Activated CD4-positive, alpha-beta memory T cell treated with anti-CD3 and anti-CD28 coated beads for 36 hours (primary cell): ENCODE measurements at places on chromosomes 11 and 22.
A peak's percentile ranks its signal among the peaks of the same experiment; 100 is the strongest.

DNA sequence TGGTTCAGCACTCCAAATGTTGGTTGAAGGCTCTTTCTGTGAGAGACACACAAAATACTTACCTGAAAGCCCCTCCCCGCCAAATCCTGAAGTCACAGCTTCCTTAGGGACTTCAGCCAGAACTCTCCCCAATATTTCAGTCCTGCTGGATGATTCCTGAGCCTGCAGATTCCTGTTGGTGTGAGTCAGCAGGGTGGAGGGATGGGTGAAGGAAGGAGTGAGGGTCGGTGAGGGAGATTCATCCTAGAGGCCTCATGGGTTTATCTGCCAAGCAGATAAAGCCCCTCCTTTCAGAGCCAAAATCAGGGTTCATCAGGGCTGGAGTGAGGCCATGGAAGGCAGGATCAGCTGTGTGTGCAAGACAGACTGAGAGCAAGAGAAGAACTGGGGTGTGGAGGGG, 37.9 kb downstream of the SMIM38 start:
- no peak overlapping the region for H3K4me3 ChIP-seq
- peaks cover 3% of the 10 kb centered on the region for H3K4me1 ChIP-seq
- DNase-seq: no peak
- H3K27ac ChIP-seq: no peak overlapping the region

GRCh38 chr11:125968354-125968753, 22.5 kb downstream of the VSIG10L2 start:
- H3K4me1 ChIP-seq: no peaks in the 10 kb centered on the region
- no peak overlapping the region for H3K4me3 ChIP-seq
- H3K27me3 ChIP-seq: no peaks in the 10 kb centered on the region
- peaks cover 3% of the 10 kb centered on the region for H3K36me3 ChIP-seq

- no peak overlapping the region for H3K4me3 ChIP-seq
- no peak for DNase-seq
- no peak overlapping the region for H3K27ac ChIP-seq
- peaks cover 5% of the 10 kb centered on the region for H3K27me3 ChIP-seq
Observed at GRCh38 chr22:25942115-25942855, 200.3 kb downstream of the MYO18B start.

DNA sequence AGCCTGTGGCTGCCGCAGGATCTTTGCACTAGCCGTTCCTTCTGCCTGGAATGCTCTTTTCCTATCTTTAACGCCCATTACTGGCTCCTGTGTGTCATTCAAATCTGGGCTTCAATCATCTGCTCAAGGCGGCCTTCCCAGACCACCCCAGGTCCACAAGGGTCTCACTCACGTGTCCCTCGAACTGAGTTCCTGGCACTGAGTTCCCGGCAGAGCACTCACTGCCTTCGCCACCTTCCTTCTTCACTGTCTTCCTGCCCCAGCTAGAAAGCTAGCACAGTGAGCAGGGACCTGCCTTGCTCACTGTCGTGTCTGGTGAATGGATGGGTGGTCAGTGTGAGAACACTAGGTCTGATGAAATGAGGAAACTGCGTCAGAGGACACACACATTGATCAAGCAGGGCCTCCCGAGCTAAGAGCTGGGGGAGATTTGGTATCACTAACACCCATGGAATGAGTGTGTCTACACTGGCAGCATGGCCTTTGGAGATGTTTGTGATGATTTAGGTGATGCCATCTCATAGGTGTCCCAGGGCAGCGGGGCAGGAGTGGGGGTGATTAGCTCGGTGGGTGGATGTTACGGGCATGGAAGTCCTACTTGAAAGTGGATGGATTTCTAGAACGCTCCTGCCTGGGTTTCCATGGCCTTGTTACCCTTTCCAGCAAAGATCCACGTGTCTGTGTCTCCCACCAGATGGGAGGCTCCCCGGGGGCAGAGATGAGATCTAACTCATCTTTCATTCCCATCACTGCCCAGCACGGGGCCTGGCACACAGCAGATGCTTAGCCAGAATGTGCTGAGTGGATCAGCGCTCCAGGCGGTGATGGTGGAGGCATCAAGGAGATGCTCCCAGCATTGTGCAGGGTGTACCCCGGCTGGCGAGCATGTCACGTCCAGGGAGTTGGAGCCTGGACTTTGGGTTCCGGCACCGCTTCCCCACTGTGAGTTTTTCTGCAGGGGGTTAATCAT, 64.5 kb downstream of the SHISAL1 start:
- peak; percentile 5 for DNase-seq
- no peak overlapping the region for H3K27ac ChIP-seq
- no peaks in the 10 kb centered on the region for H3K36me3 ChIP-seq
- no peaks in the 10 kb centered on the region for H3K4me1 ChIP-seq
- H3K4me3 ChIP-seq: no peak overlapping the region
- peaks cover 26% of the 10 kb centered on the region for H3K27me3 ChIP-seq

- H3K4me1 ChIP-seq: no peaks in the 10 kb centered on the region
- H3K4me3 ChIP-seq: no peak overlapping the region
- peaks cover 2% of the 10 kb centered on the region for H3K27me3 ChIP-seq
- no peak overlapping the region for H3K27ac ChIP-seq
- H3K36me3 ChIP-seq: no peaks in the 10 kb centered on the region
- DNase-seq: no peak
Observed at GRCh38 chr11:76734456-76735420, 48.4 kb upstream of the TSKU start.

GRCh38 chr11:128052912-128053641, 534.3 kb downstream of the ETS1 start:
- no peaks in the 10 kb centered on the region for H3K27me3 ChIP-seq
- H3K27ac ChIP-seq: peak overlapping the region; percentile 94
- DNase-seq: no peak
- H3K36me3 ChIP-seq: no peaks in the 10 kb centered on the region
- H3K4me1 ChIP-seq: peaks cover 67% of the 10 kb centered on the region

DNA sequence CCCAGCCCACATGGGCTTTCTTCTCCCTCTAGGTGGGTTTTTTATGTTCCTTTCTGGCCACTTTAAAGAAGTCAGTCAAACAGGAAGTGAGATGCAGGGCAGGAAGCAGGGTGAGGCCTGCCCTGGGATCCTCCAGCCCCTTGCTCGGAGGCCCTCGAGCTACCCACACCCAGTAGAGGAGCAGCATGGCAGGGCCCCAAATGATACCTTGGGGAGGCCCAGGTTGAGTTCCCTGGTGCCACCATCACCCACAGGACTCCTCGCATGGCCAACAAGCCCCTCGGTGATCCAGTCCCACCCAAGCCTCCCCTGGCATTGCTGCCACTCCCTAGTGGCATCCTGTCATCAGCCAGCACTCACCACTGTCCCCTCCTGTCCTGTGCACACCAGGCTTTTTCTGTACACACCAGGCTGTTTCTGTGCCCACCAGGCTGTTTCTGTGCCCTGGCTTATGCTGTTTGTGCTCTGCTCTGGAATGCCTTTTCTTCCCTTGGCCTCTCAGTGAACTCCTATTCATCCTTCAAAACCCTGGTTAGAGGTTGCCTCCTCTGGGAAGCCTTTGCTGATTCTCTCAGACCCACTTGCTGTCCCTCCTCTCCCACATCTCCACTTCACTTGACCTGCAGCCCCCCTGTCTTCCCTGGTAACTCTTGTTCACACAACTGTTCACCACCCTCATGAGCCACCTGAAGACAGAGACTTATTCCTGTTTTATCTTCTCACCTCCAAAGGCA, 3.1 kb upstream of the PTGDR2 start:
- no peaks in the 10 kb centered on the region for H3K27me3 ChIP-seq
- DNase-seq: no peak
- H3K4me1 ChIP-seq: peaks cover 15% of the 10 kb centered on the region
- peaks cover under 1% of the 10 kb centered on the region for H3K36me3 ChIP-seq

DNA sequence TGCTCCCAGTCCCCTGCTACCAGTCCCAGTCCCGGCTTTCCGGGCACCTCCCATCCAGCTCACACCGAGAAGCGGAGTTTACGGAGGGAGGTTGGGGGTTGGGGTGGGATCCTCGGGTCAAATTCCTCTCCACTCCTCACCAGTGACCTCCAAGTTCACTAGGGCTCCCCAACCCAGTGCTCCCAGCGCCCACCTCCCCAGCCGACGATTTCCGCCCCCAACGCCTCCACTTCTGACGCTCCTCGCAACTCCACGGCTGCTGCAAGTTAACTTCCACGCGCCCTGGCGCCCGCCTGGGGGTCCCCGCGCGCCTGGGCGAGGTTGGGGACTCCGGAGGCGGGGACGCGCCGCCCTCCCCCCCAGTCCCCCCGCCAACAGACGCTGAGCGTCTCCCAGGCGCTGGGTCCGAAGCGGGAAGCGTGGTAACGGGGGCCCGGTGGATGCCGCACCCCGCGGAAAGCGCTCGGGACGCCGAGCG, 526 bp downstream of the TPST2 start:
- peaks cover 61% of the 10 kb centered on the region for H3K4me1 ChIP-seq
- H3K4me3 ChIP-seq: peak overlapping the region; percentile 86
- peak overlapping the region; percentile 56 for H3K27ac ChIP-seq
- H3K27me3 ChIP-seq: no peaks in the 10 kb centered on the region

DNA sequence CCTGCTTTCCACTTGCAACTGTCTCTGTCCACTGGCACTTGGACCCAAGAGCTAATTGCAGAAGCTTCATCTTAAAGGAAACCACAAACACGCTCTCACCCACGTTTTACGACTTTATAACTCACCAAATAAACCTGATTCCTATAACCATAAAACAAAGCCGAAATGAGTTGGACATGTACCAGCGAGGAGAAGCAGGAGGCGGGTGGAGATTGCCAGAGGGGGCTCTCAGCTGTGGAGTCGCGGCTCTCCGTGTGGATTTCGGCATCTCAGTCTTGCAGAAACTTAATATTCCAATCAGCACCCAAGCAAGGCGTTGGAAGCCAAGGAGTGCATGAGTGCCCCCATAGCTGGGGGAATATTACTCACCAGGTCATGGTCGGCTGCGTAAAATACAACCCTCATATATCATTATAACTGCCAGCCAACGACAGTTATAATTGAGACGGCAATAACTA, 483.6 kb downstream of the MN1 start:
- H3K27me3 ChIP-seq: peaks cover 25% of the 10 kb centered on the region
- H3K36me3 ChIP-seq: no peaks in the 10 kb centered on the region
- no peak overlapping the region for H3K27ac ChIP-seq
- no peak for DNase-seq

GRCh38 chr11:81960443-81960842, 773.2 kb downstream of the FAM181B start:
- H3K27ac ChIP-seq: no peak overlapping the region
- H3K27me3 ChIP-seq: no peaks in the 10 kb centered on the region
- DNase-seq: no peak
- H3K4me3 ChIP-seq: no peak overlapping the region

DNA sequence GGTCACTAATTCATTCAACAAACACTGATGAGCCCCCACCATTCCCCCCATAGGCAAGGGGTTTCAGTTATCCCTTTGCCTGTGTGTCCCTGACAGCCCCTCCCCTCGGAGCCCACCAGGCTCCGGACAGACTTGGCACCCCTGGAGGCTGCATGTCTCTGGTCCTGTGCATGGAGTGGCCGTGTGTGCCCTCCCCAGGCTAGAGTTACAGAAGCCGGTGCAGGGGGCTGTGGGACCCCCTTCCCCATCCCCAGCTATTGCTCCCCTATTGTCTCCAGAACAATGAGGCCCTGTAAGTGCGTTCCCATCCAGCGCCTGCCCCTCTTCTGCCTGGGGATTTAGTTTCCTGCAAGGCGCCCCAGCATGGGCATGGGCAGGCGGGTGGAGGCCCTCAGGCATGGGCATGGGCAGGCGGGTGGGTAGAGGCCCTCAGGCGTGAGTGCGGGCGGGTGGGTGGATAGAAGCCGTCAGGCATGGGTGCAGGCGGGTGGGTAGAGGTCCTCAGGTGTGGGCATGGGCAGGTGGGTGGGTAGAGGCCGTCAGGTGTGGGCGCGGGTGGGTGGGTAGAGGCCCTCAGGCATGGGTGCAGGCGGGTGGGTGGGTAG, 1.5 kb downstream of the MUC2 start:
- peaks cover 2% of the 10 kb centered on the region for H3K27me3 ChIP-seq
- H3K27ac ChIP-seq: no peak overlapping the region
- H3K4me3 ChIP-seq: no peak overlapping the region
- DNase-seq: peak; percentile 3
- H3K36me3 ChIP-seq: no peaks in the 10 kb centered on the region

- H3K27me3 ChIP-seq: peaks cover 5% of the 10 kb centered on the region
- no peak overlapping the region for H3K27ac ChIP-seq
- no peak overlapping the region for H3K4me3 ChIP-seq
- no peak for DNase-seq
- H3K36me3 ChIP-seq: no peaks in the 10 kb centered on the region
- peaks cover 7% of the 10 kb centered on the region for H3K4me1 ChIP-seq
Observed at GRCh38 chr11:69645801-69646492, 5.0 kb downstream of the CCND1 start.

DNA sequence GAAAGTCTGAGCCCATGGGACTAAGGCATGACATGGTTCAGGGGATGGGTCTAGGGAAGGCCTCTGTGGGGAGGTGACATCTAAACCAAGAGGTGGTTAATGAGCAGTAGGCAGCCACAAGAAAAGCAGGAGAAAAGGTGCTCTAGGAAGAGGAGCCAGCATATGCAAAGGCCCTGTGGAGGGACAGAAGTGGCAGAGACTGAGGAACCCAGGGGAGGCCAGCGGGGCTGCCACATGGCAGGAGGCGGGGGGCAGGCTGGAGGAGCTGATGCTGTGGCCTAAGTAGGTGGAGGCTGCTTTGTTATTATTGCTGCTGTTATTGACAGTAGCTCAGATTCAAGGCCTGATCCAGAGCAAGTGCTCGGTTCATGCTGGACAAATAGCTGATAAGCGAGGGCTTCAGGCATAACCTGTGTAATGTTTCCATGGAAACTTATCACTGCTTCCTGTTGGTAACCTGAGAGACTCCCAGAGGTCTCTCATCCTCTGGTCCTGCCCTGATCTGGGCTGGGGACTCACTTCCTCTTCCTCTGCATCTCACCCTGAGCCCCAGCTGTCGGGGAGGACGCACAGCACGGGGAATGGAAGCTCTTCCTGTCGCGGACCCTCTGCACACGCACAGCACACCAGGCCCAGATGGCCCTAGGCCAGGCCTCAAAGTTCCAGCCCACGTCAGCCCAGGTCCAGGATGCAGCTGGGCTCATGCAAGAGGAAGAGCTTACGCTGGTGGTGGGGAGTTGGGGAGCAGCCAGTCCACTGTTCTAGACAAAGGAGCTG, 75.2 kb upstream of the TP53I11 start:
- no peaks in the 10 kb centered on the region for H3K36me3 ChIP-seq
- peaks cover 10% of the 10 kb centered on the region for H3K4me1 ChIP-seq
- no peaks in the 10 kb centered on the region for H3K27me3 ChIP-seq
- peak; percentile 27 for DNase-seq

- H3K27ac ChIP-seq: peak overlapping the region; percentile 44
- no peak for DNase-seq
- peaks cover 67% of the 10 kb centered on the region for H3K4me1 ChIP-seq
- peaks cover 2% of the 10 kb centered on the region for H3K36me3 ChIP-seq
- peak overlapping the region; percentile 69 for H3K4me3 ChIP-seq
Observed at GRCh38 chr22:17218341-17218740, 894 bp downstream of the ADA2 start.

DNA sequence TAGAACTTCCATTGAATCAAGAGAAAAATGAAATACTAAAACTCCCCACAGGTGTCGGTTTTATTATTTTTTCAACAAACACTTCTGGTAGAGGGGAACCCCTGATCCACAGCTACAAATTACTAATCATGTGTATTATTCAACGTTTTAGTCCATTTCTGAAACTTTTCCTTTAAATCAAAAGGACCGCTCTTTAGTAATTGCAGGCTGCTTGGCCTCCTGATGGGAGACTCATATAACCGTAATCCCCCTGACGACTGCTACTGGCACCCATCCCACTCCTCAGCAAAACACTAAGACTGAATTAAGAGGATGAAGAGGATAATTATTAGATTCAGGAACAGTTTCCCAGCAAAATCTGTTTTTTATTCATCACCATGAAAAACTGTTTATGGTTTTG, 46.4 kb downstream of the PAX6 start:
- no peaks in the 10 kb centered on the region for H3K36me3 ChIP-seq
- no peak for DNase-seq
- no peak overlapping the region for H3K27ac ChIP-seq
- no peaks in the 10 kb centered on the region for H3K4me1 ChIP-seq
- no peaks in the 10 kb centered on the region for H3K27me3 ChIP-seq
